Bronchial epithelial cell (primary cell): ENCODE measurements at places on chromosomes 3 and 15.

DNA sequence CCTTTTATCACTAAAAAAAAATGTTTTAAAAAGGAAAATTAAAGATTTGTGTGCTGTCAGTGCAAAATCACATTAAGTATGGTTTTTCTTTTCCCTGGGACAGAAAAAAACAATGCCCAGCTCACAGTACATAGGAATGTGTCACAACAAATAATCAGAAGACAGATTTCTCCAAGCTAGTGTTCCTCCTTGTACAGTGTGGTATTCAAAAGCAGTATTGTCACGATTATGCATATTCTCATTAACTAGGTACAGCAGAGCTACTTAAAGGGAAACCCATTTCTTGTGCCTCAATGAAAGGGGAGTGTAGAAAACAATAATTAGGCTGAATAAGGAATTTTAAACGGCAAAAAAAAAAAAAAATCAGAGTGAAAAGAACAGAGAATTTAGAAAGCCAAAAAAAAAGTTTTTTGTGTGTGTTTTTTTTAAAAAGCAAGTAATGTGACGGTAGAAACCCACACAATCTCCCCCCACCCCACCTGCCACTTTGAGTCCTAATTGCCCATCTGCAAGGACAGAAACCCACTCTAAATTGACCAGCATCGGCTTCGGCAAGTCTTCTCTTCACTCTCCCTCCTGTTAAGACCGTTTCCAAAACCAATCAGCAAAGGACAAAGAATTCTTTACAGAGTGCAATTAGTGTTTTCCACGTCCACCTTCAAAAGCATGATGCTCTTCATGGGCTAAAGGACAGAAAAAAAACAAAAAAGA lies 41.0 kb downstream of the EIF4E3 start:
- DNase-seq, result no peak

DNA sequence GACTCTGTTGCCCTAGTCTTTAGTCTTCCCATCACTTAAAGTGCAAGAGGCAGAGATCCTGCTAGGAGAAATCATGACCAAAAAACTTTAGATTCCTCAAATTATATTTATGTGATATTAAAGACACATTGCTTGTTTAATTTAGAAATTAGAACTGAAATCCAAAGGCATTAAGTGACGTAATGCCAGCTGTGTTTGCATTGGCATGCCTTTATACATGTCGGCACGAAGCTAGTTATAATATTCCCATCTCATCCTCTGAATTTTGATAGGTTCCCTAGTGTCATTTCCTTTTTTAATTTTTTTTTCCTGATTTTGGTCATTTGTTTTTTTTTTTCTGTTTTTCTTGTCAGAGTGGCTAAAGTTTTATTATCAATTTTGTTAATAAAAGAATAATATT lies 203.5 kb upstream of the ZBTB20 start:
- peak; percentile 7 for DNase-seq

- DNase-seq, result peak; percentile 68
Observed at GRCh38 chr15:66670762-66671580, 31.1 kb upstream of the SMAD6 start.

GRCh38 chr3:12058408-12058807 lies 54.2 kb downstream of the SYN2 start:
- no peak for DNase-seq

- DNase-seq, result peak; percentile 78
Observed at GRCh38 chr15:79595995-79596622, 164.0 kb downstream of the MINAR1 start.

DNA sequence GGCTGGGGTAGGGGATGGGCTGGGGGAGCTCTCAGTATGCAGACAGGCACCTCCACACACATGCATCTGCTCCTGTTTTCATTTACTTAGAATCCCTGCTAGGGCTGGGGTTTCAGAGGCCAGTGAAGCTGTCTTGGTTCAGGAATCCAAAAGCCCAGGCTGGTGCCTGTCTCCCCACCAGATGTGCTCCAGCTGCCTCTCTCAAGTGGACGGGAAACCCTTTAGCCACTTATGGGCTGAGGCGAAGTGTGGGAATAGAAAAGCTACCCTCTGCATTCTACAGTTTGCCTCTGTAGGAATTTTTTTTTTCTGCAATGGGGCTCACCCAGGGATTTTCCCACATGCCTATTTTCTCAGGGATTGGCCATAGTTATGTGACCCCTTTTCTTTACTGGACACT lies 72.5 kb downstream of the ATP2B2 start:
- no peak for DNase-seq

DNA sequence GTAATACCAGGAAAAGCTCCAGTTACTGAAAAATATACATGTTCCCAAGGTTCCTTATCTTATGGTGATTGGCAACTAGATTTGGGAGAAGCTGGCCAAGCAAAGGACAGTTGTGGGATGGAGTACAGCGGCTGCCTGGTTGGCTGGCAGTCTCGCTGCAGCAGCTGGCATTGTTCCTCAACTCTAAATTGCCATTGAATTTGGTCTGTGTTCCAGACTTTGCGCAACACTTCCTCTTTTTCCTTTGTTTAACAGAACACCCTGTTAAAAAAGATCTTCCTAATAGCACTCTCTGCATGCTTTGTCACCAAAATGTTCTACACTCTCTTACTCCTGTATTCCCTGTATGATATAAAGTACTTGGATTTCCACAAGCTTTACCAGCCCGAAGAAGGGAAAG lies 420.6 kb upstream of the RBMS3 start:
- DNase-seq, result no peak

DNA sequence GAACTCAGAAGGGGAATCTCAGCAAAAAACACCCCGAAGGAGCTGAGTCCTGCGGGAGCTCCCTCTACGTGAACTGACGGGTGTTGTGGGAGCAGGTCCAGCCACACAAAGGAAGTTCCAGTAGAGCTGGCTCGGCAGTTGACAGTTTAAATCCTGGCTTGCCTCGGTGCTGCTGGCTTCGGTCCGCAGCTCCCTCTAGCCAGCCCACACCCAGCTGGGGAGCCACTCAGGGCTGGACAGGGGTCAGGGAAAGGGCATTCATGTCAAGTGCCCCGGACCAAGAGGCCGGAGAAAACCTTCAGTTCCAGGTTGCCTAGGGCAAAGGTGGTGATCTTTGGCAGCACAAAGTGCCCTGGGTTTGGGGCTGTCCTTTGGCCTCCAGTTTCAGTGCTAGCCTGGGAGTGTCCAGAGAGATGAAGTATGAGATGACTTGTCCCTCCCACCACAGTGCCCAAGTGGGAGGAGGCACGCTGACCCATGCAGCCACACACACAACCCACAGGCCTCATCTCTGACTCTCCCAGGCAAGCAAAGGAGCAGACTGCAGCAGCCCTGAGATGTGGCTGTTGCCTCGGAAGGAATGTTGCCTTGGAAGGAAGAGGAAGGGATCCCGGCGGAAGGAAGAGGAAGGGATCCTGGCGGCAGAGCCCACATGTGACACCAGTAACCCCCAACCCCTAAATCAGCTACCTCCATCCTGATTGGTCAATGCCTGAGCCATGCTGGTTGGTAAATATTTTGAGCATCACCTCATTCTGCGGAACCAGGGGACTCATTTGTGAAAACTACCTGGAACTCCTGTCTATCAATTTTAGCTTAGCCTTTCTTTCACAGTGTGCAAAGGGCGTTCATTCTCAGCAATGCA lies 13.9 kb upstream of the ANPEP start:
- no peak for DNase-seq

DNA sequence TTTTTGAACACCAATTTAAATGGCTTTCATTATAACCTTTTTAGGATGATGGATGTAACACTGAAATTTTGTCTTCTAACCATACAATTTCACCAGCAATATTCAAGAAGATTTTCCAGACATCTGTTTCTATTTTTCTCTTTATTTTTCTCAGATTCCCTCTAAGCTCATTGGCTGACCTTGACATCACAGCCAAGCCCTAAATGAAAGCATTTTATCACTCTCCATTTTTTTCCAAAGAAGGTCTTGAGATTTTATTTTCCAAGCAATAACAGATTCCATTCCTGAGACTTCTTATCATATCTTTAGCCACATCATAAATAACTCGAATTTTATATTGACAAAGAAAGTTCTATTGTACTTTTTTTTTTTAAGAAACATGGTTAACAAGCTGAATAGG lies 392.6 kb upstream of the THBS1 start:
- DNase-seq, result no peak

DNA sequence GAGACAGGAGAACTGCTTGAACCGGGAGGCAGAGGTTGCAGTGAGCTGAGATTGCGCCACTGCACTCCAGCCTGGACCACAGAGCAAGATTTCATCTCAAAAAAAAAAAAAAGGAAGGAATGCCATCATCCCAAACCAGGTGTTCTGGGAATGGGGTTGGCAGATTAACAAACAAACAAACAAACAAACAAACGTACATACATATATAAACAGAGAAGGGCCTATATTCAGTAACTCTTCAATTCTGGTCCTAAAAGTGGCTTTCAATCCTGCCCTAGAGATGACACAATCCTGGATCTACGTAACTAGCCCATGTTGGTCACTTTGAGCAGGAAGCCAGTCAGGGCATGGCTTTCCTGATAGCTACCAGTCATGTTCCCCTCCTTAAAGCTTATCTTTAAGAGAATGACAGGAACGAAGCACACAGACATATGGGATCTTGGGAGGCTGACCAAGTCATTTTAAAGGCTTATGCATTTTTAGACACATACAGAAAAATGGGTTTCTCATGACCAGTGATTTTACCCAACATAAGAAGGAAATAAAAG lies 29.9 kb upstream of the RAB11A start:
- no peak for DNase-seq

DNA sequence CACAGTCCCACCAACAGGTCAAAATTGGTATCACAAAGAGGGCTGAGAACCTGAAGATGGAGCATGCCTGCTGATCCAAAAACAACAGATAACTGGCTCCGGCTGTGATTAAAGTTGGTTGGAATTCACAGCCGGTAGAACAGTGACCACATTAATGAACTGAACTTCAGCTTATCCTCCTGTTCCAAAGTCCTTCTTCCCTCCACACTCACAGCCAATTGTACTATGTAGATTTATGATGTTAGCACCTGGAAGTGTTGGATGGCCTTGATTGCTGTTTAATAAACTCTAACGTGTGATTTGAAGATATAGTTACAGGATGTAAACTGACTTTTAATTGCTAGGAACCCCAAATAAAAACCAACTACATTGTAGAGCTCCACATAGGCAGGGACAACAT lies 367.3 kb upstream of the FRG2C start:
- DNase-seq, result no peak

- no peak for DNase-seq
Observed at GRCh38 chr3:111282024-111282423, 210.4 kb downstream of the NECTIN3 start.

DNA sequence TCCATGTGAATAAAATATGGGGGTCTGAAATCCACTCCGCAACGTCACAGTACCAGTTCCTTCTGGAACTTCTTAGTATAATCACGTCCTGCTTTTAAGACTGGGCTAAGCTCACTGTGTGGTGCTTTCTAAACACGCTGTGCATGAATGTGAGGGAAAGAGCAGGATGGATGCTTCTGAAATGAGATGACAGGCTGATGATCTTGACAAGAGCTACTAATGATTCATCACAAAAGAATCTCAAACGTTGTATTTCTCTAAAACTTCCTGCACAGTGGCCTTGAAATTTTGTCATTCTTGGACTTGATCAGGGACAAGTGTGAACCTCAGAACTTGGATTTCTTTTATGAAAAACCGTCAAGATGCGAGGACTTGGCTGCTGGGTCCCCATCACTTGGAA lies 221.4 kb downstream of the CADPS start:
- DNase-seq, result no peak

- peak; percentile 71 for DNase-seq
Observed at GRCh38 chr3:65666448-65667091, 372.1 kb downstream of the MAGI1 start.

- peak; percentile 94 for DNase-seq
Observed at GRCh38 chr15:58473724-58474123, 41.9 kb downstream of the LIPC start.

GRCh38 chr3:168815946-168816345 lies 720.2 kb upstream of the GOLIM4 start:
- no peak for DNase-seq

DNA sequence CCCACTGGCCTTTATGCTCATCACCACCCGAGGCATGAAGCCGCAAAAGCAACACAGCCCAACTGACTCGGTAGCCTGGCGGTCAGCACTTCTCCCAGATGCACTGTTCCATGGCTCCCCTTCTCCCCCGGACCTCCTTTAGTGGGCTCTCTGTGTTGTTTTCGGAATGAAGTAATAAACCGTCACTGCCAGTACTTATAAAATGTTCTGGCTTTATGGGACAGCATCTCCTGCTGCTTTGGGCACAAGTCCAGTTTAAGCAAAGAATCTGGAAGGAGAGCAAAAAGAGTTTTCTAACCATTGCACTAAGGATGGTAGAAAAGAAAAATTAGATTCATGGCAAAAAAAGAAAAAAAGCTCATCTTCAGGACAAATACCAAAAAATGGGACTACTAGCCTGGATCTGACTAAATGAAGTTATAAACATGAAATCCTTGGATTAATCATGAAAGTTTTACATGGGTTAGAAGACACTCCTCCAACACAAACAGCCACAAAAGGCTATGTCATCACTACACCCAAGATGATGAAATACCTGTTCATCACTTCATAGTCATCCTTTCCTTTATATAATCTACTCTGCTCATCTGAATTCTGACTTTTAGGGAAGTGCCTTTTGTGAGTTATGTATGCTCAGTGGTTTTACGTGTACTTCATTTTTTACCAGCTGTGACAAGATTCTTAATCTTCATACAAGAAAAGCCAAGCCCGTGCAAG lies 89.5 kb upstream of the UBE2E2 start:
- DNase-seq, result peak; percentile 97

GRCh38 chr3:87828046-87828445 lies 230.8 kb downstream of the CGGBP1 start:
- DNase-seq, result no peak

DNA sequence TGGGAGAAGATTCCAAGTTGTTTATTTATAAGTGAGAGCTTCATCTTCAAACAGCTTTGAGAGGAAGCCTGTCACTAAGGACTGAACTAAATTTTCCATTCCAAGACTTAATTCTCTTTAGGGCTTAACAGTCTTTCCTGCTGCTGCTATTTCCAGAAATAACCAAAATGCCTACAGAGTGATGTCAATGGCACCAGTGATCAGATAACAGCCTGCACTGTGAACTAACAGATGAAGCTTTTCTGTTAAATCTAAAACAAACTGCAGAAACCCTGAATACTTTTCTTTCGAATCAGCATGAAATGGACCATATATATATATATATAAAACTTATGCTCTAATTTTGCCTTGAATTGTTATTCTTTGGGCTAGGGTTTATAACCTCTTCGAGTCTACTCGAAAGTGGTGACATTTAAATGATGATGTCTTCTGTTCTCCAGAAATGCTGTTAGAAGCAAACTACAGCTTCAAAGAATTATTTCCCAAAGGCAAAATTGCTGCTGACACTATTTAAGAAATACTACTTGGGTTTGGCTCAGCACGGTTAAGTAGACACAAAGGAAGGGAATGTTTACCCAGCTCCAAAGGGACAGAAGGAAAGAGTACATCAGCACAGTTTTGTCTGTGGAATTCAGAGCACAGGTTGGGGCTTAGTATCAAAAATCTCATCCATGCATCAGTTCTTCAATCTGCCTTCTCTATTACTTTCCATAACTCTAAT lies 238.5 kb upstream of the LRRN1 start:
- DNase-seq, result no peak

DNA sequence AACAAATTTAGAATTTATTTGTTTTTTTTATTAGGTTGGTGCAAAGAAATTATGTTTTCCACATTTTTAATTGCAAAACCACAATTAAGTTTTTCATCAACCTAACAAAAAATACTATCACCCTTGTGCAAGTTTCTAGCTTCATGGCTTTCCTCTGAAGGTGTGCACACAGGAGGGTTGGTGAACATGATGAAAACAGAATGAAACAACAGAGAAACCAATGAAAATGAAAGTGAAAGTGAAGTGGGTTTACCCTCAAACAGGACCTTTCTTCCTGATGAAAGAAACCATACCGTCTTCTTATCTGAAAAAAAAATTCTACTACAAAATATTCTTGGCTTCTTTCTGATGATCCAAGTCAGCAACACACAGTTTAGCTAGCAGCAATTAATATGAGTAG lies 71.9 kb upstream of the FEZF2 start:
- DNase-seq, result peak; percentile 4
